ENCODE measurements at places on chromosomes 12 and 14.

DNA sequence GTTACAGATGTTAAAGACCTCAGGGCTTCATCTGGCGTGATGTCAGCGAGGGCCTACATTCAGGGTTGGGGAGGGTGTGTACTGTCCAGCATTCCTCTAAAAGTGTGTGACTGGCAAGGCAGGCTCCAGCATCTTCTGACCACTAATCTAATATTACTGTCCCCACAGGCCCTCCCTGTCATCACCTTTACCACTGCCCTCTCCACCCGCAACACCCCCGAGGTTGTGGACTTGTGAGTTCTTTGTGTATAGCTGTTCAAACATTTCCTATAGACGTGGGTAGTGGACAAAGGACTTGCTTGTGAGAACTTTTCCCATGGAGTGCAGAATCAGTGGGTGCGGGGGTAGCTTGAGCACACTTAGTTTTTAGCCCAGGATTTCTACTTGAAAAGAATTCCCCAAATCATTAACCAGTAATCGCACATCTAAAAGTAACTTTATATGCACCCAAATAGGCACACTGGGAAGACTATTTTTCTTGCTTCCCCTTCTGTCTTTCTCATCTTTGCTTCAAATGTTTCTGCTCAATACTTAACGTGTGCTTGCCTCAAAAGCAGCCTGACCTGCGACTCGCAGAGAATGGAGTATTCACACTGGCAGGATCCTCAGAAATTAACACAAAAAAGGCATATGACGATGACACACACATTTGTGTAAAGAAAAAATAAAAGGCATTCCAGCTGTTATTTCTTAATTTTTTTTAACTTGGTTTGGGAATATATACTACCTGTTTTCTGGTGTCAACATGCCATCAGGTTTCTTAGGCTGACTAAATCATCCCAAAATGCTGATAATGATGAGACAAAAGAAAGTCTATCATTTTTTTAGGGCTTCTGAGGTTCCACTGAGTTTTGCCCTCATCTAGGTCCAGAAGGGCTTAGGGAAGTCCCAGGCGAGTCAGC, 158.4 kb upstream of the HIF1A start:
- no peak for DNase-seq

DNA sequence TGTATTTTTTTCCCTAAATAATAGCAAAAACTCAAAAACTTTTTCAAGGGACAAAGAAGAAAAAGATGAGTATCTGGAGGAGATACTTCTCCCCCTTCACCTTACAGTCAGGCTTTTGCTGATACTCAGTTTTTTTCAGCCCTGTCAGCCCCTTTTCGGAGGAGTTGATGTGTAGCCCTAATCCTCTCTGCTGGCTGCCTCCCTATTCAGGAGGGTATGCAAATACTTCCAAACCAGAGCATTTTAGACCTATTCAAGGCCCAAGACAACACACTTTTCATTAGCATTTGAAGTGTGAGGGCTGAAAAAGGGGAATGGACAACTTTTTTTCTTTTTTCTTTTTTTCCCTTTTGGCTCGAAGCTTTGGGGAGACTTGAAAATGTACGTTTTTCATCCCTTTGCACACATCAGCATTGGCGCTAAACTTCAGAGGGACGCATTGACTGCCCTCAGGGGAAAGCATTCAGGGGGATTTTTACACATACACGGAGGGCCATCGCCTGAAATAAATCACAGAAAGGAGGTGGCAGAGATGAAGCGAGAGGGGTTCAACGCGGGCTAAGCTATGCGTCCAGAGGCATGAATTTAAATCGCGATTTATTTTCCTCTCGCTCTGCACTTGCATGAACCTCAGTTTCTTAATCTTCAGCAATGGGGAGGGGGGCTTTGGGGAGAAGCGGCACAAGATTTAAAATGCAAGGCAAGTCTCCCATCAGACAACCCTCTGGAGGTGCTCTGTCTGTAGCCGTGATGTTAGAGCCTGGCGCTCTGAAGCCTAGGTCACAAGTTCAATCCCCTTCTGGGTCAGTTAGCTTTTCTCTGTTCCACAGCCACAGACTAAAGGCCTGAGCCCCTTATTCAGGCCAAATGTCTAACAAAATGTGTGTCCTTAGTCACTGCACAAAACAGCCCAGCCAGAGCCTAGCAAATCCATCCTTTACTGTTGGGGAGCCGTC, 86.3 kb downstream of the ASCL1 start:
- no peak for DNase-seq

- no peak for DNase-seq
Observed at GRCh38 chr14:36757734-36758601, 96.3 kb downstream of the PAX9 start.

DNA sequence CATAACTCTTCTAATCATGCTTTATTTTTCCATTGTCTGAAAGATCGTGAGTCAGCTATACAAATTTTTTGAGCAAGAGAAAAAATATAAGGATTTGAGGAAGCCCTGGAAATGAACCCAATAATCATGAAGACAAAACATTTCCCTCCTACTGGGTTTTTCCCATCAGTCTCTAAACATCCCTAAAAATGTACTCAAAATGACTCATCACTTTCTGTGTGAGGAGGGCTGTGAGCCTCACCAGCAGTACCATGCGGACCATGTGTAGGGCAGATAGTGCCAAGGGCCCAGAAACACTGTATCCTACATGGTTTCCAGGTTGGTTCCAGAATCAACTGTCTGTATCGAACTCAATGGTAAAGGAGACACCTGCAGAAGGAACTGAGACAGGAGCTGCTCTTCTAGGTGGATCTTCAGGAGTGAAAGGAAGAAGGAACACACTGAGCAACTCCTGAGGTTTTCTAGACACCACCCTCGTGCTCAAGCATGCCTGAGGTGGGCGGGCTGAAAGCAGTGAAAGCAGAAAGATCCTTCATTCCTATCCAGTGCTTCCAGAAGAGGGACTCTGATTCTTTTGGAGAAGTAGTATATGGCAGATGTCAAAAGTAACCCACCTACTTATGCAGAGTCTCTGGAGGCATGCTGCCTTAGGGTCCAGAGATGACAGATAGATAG, 48.6 kb upstream of the RHOJ start:
- no peak for DNase-seq

DNA sequence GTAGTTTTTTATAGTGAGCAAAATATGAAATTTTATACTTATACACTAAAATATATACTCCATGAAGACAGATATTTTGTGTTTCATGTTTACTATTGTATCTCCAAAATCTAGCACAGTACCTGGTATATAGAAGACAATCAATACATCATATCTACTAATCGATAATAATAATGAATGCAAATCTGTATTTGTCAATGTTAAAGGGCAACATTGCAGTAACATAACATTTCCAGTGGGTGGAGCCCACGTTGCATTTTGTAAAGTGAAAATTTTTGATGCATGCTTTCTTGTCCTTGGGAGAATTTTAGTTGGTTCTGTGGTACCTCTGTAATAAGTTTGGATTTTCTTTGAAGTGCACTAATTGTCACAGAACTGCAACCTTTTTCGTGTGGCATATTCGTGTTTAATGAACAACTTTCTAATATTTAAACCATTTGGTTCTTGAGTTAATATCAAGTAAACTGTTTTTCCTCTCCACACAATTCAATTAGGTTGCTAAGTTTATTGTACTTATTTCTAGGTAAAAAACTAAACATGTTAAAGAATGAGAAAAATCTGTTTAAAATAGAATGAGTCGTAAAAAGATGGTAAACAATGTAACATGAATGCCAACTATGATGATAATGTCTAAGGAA, 47.4 kb downstream of the AVPR1A start:
- no peak for DNase-seq

GRCh38 chr12:62722971-62723680, 211.8 kb downstream of the PPM1H start:
- no peak for DNase-seq

DNA sequence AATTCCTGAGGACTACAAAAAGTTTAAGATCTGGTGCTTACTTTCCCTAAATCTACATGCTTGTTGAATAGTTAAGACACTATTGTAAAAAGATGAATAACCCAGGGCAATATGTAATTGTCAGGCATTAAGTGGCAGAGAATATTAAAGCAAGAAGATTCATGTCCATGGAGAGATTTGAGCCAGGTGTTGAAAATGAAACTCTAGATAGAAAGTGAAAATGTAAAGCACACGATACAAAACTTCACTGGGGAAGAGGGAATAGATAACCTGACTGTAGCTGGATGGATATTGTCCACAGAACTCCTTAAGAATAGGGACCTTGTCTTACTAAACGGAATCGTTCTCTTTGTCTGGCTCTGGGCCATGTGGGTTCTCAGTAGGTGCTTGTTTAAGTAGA, 5.0 kb downstream of the CAND1 start:
- DNase-seq, result no peak

DNA sequence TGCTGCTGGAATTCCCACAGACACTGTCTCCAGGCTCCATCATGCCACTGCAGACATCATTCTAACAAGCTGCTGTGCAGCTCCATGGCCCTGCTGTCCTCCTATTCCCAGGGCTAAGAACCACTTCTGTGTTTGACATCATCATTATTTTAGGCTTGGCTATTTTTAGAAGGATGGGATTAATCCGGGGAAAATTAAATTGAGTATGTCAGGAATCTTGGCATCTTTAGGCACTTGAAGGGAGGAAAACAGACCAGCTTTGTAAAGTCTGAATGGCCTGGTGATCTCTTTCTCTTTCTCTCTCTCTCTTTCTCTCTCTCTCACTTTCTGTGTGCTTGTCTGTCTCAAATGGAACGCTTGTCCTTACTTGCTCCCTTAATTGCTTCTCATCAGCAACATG, 568.3 kb upstream of the FLRT2 start:
- DNase-seq, result no peak

DNA sequence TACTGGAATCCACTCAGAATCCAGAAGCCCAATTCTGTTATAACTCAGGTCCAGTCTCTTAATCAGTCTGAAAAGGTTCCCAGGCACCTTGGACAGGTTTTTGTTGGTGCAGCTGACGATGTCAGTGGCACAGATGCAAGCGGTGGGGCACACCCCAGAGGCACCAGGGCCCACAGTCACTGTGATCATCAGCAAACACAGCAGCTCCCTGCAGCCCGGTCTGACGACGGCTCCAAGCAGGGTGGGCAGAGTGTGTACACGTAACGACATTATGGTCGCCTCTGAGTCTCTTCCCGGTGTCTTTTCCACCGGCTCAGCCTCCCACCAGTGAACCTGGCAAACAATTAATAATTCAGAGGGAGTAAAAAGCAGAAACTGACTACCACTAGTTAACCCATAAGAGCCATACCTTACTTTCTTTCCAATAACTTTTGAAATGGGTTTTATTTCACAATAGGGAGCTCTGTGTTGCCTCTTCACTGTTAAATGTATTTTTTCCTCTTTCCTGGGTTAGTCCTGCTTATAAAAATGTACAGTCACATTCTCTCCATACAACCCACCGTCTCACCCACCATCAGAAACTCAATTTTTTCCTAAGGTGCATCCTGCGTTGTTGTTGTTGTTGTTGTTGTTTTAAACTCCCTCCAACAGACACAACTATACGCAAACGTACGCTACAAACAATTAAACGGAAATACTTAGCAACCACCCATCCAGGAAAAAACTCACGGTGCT, 521 bp upstream of the PCED1B start:
- DNase-seq, result no peak

DNA sequence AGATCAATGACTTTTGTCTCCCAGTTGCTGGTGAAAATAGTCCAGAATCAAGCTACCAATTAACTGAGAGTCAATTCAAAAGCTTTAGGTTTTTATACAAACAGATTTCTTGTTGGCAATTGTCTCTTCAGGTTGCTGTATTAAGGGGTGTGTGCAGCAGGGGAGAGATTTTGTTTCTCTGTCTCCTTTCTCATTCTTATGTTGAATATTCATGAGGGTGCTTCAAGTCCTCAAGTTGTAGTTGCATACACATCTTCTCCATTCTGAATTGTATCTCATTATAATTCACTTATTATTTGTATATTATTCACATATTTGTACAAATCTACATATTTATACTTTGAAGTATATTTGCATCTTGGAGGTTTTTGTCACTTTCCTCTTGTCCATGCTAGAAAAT, 126.7 kb upstream of the PTPRQ start:
- no peak for DNase-seq

GRCh38 chr12:112430929-112431328, 12.2 kb downstream of the PTPN11 start:
- DNase-seq, result no peak

- no peak for DNase-seq
Observed at GRCh38 chr12:106147956-106148355, 9.2 kb upstream of the NUAK1 start.

GRCh38 chr14:63282997-63283883, 35.5 kb downstream of the GPHB5 start:
- DNase-seq, result no peak

- DNase-seq, result no peak
Observed at GRCh38 chr14:97164021-97164420, 366.8 kb downstream of the VRK1 start.

GRCh38 chr12:27257104-27257843, 13.2 kb downstream of the STK38L start:
- DNase-seq, result no peak

- DNase-seq, result no peak
Observed at GRCh38 chr12:14949631-14950030, 11.3 kb upstream of the ERP27 start.

DNA sequence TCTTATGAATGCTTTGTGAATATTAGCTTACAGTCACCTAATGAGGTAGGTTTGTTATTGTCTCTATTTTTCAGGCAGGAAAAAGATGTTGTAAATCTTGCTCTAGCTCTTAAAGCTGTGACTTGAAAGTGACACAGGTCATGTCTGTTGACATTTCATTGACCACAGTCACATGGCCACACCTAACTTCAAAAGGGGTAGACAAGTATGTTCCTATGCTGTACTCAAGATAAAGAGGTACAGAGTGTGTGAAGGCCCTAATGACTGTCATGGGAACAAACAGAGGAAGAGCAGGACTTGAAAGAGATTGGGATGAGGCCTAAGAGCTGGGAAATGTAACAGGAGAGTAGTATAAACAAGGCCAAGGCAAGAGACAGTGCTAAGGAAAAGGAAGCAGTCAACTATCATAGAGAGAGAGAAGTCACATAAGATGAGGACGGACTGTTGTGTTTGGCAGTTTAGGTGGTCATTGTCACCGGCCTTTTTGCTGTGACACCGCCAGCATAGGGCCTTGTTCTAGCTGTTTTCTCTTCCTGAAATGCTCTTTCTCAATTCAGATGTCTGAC, 181.0 kb downstream of the CFAP54 start:
- DNase-seq, result no peak

GRCh38 chr12:27922531-27923139, 49.9 kb downstream of the PTHLH start:
- DNase-seq, result no peak

DNA sequence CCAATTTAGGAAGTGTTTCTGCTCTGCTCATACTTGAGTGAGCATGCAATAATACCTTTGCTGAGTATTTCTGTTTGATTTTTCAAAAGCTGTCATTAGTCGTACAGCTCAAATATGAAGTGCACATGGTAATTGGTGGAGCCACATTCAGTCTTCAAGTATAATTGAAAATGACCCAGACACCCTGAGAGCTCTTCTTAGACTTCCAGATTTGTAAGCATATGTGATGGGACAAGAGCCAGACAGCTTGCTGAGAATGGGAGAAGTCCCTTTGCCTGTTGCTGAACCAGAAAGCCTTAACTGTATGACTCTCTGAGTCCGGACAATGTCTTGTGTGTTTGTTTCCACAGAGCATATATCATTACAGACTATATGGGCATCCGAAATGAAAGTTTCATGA, 307.3 kb downstream of the TMEM117 start:
- no peak for DNase-seq
